ENCODE measurements at places on chromosomes 6 and 20.

- DNase-seq = no peak
Observed at GRCh38 chr20:2692036-2692885, at the start of gene EBF4. Gene EBF4 (plus strand): TSS chr20:2692780. CDS start chr20:2693646, 866 bp downstream.

DNA sequence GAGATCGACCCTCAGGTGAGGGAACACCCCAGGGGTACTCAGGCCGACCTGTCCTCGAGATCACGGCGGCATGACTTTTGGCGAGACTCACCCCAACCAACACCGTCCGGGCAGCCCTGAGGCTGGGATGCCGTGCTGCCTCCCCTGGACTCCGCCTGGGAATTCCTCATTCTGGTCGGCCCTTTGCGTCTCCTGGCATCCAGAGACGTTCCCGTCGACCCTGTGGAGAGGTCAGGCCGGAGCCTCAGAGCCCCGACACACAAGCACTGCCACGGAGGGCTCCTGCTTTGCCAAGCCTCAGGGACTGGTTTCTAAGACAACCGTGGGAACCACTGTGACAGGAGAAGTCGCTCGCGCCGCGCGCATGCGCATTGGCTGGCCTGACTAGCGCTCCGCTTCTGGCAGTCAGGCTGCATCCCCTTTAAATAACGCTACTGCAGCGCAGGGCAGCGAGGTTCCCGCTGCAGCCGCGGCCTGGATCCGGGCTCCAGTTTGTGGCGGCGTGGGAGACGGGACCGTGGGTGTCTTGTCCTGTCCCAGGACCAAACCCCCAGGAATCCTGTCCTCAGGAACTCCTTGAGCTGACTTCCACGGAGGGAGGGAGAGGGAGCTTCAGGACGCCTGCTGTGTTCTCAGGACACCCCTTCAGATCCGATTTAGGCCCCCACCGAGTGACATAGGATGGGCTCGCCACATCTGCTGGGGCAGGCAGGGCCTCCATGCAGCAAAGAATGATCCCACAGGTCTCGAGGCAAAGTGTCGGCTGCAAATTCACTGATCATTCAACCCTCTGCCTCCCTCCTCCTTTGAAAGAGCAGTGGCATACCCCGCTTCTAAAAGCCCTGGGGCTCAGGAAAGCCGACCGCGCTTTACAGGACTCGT, 163.2 kb upstream of the ZNF337 start:
- DNase-seq = no peak

- no peak for DNase-seq
Observed at GRCh38 chr20:54255157-54255556, 47.3 kb downstream of the PFDN4 start.

- no peak for DNase-seq
Observed at GRCh38 chr6:108916026-108916686, 67.9 kb downstream of the ARMC2 start.

DNA sequence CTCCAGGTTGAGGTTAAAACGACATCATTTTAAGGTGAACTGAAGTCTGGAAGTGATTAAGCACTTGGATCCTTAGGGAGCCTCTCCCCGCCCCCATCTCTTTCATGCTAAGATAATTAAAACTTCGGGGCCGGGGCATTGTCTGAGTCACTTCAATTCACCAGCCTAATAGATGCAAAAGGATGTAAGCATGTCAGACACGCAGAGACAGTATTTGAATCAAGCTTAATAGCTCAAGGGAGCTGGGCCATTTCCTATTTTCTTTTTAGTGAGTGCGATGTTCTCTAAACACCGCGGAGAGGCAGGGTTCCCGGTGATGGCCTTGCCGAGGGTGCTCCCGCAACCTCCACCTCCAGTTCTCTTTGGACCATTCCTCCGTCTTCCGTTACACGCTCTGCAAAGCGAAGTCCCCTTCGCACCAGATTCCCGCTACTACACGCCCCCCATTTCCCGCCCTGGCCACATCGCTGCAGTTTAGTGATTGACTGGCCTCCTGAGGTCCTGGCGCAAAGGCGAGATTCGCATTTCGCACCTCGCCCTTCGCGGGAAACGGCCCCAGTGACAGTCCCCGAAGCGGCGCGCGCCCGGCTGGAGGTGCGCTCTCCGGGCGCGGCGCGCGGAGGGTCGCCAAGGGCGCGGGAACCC, 516 bp upstream of the IRF4 start:
- DNase-seq = no peak

DNA sequence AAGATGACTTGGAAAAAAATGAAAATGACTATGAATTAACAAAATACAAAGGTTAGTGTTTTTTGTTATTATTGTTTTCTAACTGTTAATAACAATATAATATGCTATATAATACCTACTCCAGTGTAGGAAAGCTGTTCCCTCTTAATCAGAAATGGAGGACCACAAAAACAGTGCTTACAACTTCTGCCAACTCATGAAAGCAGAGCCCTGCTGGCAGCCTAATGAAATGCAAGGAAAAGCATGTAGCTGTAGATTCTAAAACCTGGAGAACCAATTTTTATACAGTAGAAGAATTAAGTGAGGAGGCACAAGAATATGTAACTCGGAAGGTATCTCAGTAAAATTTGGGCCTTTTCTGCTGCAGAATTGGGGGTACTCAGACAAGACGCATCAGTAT, 29.4 kb downstream of the PHIP start:
- DNase-seq = no peak

GRCh38 chr20:15154070-15154469, 816.7 kb upstream of the FLRT3 start:
- no peak for DNase-seq

DNA sequence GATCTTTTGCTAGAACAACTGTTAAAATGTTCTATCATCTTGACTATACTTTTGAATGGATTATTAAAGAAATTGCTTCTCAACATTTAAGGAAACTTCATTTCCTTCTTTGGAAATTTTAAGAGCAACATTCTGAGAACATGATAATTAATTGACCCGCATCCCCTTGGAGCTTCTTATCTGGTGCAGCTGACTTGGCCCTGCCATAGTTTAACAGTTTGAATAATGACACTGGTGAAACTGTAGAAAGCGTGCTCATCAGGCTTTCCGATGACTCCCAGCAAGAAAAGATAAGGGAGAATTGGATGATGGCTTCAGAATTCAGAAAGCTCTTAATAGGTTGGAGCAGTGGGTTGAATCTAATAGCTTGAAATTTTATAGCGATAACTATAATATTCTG, 38.1 kb downstream of the SNX9 start:
- no peak for DNase-seq

DNA sequence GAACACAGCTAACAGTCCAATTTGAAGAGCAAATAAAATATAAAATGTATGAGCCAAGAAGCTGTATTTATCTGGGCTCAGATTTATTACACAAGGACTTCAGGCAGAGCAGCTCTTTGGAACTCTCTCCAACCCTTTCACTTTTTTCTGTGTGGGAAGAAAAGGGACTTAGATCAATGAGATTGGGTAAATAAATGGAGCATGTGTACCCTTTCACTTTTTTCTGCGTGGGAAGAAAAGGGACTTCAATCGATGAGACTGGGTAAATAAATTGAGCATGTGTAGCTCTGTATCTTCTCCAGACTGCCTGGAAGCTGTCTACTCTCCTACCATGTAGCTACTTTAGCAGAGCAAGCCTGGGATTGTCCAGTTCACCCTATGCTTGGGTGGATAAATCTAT, 10.7 kb downstream of the SLC17A3 start:
- no peak for DNase-seq

GRCh38 chr6:121767211-121767610, 331.8 kb downstream of the GJA1 start:
- no peak for DNase-seq

Data from NCI-H2081 treated with DMSO at 0.1 percent for 48 hours (cell line).